Body of pancreas (tissue), 4 donors: ENCODE measurements at places on chromosomes 16 and 17. TPM values are rescaled to one million over a fixed set of nuclear protein-coding genes. Genes with fewer than 3 reads are reported as not detected.

GRCh38 chr17:4945176-4945943 is 3.0 kb downstream of the PFN1 start:
- peak overlapping the region; percentile 37 for H3K27ac ChIP-seq
- H3K4me1 ChIP-seq, result peaks cover 42% of the 10 kb centered on the region
- DNase-seq, result peak; percentile 81
- no peaks in the 10 kb centered on the region for H3K27me3 ChIP-seq
- H3K36me3 ChIP-seq, result peaks cover 4% of the 10 kb centered on the region
- no peak overlapping the region for H3K4me3 ChIP-seq

GRCh38 chr16:22977294-22977697 is 163.3 kb downstream of the HS3ST2 start:
- peaks cover 8% of the 10 kb centered on the region for H3K27me3 ChIP-seq
- no peak overlapping the region for H3K4me3 ChIP-seq
- H3K36me3 ChIP-seq, result no peaks in the 10 kb centered on the region
- H3K4me1 ChIP-seq, result no peaks in the 10 kb centered on the region
- H3K27ac ChIP-seq, result no peak overlapping the region

GRCh38 chr17:50531428-50532025 is 1.0 kb upstream of the EPN3 start:
- H3K4me1 ChIP-seq, result peaks cover 59% of the 10 kb centered on the region
- DNase-seq, result no peak
- peak overlapping the region; percentile 92 for H3K27ac ChIP-seq
- no peaks in the 10 kb centered on the region for H3K36me3 ChIP-seq
- no peak overlapping the region for H3K4me3 ChIP-seq

DNA sequence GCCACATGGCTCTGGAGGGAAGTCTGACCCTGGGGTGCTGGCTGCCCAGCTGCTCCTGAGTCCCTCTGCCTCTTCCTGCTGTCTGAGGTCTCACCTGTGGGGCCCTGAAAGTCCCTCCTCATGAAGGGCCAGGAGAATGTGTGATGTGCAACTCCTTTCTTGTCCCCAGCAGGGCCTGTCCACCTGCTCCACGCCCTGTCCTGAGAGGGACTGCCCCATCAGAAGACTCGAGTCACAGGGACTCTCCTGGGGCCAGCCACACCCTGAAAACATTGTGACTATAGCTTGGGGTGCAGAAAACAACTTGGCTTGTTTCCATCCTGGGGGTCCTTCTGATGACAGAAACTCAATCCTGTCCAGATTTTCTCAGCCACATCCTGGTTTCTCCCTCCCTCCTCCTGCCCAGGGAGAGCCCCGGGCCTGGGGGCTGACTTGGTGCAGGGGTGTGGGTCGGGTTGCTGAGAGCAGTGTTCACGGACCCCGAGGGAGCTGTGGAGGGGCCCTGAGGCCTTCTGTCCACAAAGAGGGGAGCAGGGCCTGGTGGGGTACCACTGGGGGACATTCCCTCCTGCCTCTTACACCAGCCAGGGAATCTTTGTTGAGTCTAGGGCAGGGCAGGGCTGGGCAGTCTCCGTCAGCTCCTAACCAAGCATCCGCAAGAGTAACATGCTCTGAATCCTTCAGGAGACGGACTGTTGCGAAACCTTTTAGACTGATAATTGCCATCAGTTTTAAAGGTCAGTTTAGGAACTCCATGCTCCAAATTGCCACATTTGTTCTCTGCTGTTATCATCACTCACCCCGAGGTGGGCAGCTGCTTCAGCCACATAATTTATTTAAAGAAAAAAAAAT is 45.9 kb downstream of the NT5M start:
- no peaks in the 10 kb centered on the region for H3K4me1 ChIP-seq
- no peak overlapping the region for H3K27ac ChIP-seq
- no peak overlapping the region for H3K4me3 ChIP-seq
- no peaks in the 10 kb centered on the region for H3K36me3 ChIP-seq
- DNase-seq, result no peak

DNA sequence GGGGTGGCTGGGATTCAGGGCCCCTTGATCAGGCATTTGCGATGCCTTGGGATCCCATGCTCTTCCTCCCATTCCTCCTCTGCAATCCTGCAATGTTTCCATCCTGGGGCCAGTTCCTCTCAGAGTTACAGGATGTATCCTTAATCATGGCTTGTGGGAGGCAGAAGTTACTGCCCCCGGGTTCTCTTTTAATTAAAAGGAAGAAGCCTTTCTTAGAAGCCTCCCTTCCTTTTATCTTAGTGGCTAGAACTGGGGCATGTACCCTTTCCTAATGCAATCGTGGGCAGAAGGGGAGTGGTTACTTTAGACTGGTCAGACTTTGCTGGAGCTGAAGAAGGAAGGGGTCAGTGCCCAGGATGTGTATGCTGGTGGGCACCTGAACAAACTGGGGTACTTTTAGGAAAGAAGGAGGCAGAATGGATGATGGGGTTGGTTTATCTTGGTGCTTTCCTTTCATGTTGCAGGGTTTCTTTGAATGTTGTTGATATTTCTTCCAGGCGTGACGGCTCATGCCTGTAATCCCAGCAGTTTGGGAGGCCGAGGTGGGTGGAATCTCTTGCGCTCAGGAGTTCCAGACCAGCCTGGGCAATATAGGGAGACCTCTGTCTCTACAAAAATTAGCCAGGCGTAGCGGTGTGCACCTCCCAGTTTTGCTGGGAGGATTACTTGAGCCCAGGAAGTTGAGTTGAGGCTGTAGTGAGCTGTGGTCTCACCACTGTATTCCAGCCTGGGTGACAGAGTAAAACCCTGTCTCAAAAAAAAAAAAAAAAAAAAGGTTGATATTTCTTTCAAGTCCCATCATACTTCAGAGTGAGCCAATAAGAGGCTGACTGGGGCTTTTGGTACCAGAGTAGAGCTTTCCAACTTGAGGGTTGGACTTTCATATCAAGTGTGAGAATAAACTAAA is 13.2 kb upstream of the SPN start:
- H3K27me3 ChIP-seq, result no peaks in the 10 kb centered on the region
- H3K27ac ChIP-seq, result no peak overlapping the region
- H3K4me1 ChIP-seq, result no peaks in the 10 kb centered on the region
- no peaks in the 10 kb centered on the region for H3K36me3 ChIP-seq

DNA sequence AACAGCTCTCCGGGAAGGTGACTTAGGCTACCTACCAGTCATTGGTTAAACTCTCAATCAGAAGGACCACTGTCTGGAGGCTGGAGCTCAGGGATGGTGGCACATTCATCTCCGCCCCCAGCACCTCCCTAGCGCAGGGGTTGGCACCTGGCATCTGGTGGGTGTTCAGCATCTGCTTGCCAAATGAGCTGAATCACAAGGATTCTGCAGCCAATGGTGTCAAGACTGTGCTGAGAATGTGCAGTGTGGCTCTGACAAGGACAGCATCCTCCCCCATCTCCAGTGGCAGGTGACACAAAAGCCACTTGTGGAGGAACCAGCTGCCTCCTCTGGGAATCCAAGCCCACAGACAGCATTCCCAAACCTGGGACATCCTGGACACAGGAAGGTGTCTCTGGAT is 35.2 kb downstream of the PLXDC1 start:
- no peaks in the 10 kb centered on the region for H3K36me3 ChIP-seq
- no peak overlapping the region for H3K27ac ChIP-seq
- H3K4me1 ChIP-seq, result peaks cover under 1% of the 10 kb centered on the region
- no peaks in the 10 kb centered on the region for H3K27me3 ChIP-seq
- H3K4me3 ChIP-seq, result no peak overlapping the region

DNA sequence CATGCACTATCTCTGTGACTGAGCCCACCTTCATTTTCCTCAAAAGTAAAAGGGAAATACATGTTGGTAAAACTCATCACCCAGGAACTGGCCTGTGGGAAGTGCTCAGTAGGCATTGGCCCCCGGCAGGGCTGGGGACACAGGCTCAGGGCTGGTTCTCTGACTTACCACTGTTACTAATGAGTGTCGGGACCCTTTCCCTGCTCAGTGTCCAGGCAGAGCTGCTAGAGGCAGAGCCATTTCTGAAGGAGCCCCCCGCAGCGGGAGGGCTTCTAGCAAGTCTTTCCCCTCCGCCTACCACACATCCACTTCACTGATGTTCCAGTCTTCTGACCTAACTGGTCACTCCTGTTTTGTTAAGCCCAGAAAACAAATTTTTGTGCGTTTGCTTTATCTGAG is 1.7 kb upstream of the PEMT start:
- no peak overlapping the region for H3K4me3 ChIP-seq
- no peaks in the 10 kb centered on the region for H3K36me3 ChIP-seq
- H3K27me3 ChIP-seq, result no peaks in the 10 kb centered on the region

GRCh38 chr17:45042346-45043120 is 8.9 kb downstream of the DCAKD start:
- no peaks in the 10 kb centered on the region for H3K36me3 ChIP-seq
- H3K4me1 ChIP-seq, result peaks cover 9% of the 10 kb centered on the region
- no peaks in the 10 kb centered on the region for H3K27me3 ChIP-seq
- no peak overlapping the region for H3K27ac ChIP-seq
- no peak overlapping the region for H3K4me3 ChIP-seq
- no peak for DNase-seq

DNA sequence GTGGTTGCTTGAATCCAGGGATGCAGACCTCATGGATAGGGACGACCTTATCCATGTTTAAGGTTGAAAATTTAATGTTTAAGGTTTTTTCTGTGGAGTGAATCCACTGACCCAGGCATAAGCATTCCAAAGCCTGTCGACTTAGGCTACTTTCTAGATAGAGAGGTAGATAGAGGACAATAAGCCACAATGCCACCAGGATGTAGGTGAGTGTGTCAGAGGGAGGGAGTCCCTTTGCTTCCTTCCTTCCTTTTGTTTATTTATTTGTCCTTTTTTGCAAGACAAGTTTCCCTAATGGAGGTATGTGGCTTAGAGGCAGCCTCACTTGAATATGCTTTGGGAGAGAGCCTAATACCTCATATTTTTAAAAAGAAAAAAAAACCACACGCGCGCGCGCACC is 834.2 kb upstream of the SOX9 start:
- no peak overlapping the region for H3K4me3 ChIP-seq
- H3K27ac ChIP-seq, result no peak overlapping the region

Gene NTN1
- 4.0 TPM for total RNA-seq

Gene TEKT5
- total RNA-seq, result not detected

Gene KRT25
- not detected for total RNA-seq

Gene CFAP97D1
- total RNA-seq, result not detected

Gene SCN4A
- 0.26 TPM for total RNA-seq

Gene TPSB2
- total RNA-seq, result 21.8 TPM

Gene MMP25
- under 0.01 TPM for total RNA-seq

Gene KRTAP4-3
- not detected for total RNA-seq
